ENCODE measurements at places on chromosomes 6 and 20.

- no peak for DNase-seq
Measured at GRCh38 chr20:12835999-12836398, 172.8 kb upstream of the SPTLC3 start.

DNA sequence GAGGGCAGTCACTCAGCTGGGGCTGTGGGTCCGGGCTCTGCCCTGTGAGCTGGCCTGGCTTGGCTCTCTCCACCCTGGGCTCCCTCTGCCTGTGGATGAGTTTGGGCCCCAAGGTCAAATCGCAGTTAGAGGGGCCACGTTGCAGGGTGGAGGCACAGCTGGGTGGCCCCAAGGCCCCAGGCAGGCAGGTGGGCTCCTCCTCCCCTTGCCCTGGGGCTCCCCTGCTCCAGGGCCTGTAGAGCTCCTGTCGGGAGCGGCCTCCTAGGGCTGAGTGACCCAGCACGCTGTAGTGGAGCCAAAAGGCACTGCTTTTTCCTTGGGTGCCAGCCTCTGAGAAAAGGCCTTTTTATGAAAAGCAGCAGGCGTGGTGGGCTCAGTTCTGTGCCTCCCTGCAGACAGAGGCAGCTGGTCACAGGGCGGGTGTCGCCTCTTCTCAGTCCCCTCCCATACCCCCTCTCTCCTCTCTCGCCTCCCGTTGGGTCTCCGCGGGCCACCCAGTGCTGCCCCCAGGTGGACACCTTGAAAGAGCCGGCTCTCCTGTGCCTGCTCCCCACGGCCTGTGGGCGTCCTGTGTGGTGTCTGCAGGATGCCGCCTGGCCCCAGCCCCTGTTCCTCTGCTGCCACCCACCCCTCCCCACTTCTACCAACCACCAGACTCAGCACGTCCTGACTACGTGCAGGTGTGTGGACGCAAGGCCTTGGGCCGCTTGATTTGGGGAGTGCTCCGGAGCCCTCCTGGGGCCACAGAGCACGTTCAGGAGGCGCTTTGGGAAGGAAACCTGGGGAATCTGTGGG, 13.2 kb downstream of the SS18L1 start:
- DNase-seq, result peak; percentile 40

DNA sequence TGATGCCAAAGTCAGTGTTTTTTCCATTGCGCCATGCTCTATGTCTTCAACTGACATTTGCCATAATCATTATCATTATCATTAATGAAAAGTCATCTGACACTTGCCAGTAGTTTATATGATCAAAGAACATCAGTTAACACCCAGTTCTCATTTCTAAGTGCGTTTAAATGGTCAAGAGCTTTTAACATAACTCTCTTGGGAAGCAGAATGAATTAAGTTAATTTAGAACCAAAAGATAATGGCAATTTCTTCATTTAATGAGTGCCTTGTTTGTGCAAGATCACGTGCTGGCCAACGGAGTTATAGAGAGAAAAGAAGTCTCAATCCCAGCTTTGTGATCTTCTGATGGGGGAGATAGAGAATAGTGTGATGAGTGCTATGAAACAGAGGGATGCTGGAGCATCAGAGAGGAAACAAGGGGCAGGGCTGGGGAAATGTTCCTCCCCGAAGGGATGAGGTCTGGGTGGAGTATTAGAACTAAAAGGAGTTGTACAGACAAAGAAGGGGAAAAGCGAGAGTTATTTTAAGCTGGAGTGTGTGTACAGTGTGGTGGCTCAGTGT, 20.3 kb downstream of the ANKS1A start:
- no peak for DNase-seq

DNA sequence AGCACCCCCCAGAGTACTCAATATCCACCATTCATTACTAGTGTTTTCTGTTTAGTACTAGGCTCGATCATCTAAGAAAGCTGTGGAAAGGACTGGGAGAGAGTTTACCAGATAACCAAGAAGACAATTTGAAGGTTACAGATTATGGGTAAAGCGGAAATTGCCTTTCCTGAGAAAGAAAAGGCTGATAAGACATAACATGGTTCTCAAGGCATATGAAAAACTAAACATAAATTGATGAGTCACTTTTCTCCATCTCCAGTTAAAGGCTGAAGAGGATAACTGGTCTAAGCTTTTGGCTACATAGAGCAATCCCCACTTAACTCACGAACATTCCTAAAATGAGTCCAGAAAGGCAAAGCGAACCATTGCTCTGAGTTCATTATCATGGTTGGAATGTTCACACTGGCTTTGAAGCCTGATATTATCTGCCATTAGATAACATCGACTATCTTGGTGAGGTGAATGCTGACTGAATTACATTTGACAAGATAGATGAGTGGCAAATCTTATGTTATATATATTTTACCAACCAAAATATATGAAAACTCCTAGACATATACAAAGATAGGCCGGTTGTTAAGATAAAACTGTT, 65.8 kb downstream of the BTBD9 start:
- no peak for DNase-seq

- DNase-seq, result no peak
Measured at GRCh38 chr6:170086639-170087420, 204.0 kb downstream of the DLL1 start.

DNA sequence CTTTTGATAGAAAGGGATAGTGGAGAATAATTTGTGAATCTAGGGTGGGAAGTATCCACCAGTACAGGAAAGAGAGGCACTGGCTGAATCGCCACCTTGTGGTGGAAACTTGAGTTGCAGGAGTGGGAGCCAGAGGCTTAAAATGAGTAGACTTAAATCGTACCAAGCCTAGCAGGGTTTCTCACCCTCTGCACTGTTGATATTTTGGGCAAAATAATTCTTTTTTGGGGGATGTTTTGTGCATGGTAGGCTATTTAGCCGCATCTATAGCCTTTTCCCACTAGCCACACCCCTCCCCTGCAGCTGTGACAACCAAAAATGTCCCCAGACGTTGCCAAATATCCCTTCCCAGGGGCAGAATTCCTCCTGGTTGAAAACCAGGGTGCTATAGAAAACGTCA, 119.1 kb downstream of the DHX35 start:
- peak; percentile 95 for DNase-seq

DNA sequence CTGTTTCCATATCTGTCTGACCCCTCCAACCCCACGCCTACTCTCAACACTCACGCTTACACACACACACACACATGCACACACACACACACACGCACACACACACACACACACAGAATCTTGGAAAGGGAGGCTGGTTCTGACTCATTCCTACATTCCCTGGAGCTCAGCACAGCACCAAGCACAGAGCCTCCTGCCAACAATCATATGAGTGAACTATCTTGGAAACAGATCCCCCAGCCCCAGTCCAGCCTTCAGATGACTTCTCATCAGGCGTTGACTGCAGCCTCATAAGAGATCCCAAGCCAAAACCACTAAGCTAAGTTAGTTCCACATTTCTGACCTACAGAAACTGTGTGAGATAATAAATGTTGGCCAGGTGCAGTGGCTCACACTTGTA, 14.1 kb upstream of the HCK start:
- no peak for DNase-seq

- DNase-seq, result no peak
Measured at GRCh38 chr6:147116056-147116455, 88.2 kb upstream of the STXBP5 start.

DNA sequence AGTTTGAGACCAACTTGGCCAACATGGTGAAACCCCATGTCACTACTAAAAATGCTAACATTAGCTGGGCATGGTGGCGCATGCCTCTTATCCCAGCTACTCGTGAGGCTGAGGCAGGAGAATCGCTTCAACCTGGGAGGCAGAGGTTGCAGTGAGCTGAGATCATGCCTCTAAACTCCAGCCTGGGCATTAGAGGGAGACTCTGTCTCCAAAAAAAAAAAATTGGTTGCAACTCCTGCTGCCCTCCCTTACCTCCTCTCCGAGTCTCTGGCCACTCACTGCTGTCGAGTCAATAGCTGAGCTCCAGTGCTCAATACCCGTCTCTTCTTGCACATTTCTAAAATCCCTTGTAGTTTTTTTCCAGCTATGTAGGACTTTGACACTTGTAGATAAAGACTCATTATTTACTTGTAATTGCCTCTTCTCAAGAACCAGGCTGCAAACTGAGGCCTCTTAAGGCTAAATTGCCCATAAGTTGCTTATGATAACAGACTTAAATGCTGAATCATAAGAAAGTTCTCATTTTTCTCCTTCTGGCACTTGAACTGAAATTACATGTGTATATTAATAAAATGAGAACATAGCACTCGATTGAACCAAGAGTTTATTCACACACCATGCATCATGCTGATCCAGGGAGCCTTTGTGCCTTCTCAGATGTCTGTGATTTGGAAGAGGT, 13.8 kb downstream of the HECA start:
- DNase-seq, result no peak

GRCh38 chr20:2671977-2672376, 8.0 kb upstream of the IDH3B start:
- no peak for DNase-seq

GRCh38 chr6:6711832-6712448, 123.4 kb downstream of the LY86 start:
- no peak for DNase-seq

- no peak for DNase-seq
Measured at GRCh38 chr20:21352703-21353102, 44.6 kb downstream of the NKX2-4 start.

DNA sequence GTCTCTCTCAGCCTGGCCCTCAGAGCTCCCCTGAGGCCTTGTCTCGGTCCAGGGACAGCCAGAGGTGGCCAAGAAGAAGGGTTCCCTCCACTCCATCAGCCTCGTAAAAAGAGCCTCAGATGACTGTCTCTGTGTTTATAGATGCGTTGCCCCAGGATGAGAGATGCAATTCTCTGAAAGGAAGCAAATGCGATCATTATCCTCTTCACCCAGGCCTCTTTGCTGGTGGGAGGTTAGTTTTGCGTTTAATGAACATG, 90.4 kb downstream of the YTHDF1 start:
- no peak for DNase-seq

- no peak for DNase-seq
Measured at GRCh38 chr20:9119776-9120175, 50.9 kb downstream of the PLCB4 start.

- no peak for DNase-seq
Measured at GRCh38 chr6:36825994-36826393, 13.2 kb downstream of the CPNE5 start.

GRCh38 chr6:86477500-86478148, 459.7 kb upstream of the HTR1E start:
- DNase-seq, result no peak

GRCh38 chr6:112109262-112109661, 21.9 kb downstream of the FAM229B start:
- no peak for DNase-seq

- no peak for DNase-seq
Measured at GRCh38 chr6:130559166-130559565, 193.3 kb downstream of the TMEM200A start.

DNA sequence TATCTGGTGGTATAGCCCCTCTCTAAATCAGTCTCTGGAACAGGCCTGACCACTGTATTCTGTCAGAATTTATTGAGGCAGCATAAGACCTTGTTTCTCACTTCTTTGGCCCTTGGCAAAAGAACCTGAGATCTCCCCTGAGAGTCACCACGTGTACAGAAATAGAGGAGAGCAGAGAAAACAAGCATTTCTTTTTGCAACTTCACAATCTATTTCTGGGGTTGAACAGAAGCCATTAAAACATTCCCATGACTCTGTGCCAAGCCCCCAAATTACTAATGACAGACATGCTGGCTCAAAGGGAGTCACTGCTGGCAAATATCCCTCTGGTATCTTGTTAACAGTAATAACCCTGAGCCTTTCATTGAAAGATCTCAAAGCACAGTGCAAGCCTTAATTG, 395.3 kb downstream of the MAFB start:
- no peak for DNase-seq

GRCh38 chr20:43220612-43221011, 30.9 kb upstream of the PTPRT start:
- no peak for DNase-seq

GRCh38 chr6:56906752-56907151, 48.2 kb upstream of the BEND6 start:
- no peak for DNase-seq

DNA sequence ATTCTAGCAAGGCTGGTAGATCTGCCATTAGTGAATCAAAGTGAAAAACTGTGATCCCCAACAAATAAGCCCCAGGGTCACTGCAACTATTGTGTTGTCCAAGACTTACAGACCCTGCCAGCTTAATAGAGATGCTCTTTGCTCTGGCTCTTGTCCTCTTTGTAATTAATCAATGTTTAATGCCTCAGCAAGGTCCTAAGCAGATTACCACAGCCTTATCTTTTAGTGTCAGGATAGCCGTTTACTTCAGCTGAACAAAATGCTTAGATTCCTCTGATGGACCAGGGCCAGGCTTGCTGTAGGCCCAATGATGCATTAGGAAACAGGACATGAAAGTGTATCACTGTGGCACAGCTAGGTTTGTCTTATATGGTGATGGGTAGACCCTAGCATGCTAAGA, 353.3 kb downstream of the HACE1 start:
- no peak for DNase-seq

DNA sequence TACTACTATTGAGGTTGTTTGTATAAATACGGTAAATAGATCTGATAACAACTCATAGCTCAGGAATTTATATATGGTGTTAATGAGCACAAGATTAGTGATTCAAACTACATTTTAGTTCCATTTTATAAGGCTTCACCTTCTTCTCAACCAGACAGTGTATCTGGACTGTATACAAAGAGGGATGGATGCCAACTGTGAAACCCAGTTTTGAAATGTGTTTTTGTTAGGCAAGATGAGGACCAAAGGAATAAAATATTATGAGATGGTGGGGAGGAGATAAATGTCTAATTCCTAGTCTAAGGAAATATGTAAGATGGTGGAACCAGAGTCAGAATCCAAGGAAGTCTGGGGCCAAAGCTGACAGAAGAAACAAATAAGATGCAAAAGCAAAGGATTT, 329.0 kb downstream of the GRIK2 start:
- no peak for DNase-seq

Data from tibial nerve (tissue), 4 donors.